ENCODE measurements at places on chromosomes 1 and 21.

DNA sequence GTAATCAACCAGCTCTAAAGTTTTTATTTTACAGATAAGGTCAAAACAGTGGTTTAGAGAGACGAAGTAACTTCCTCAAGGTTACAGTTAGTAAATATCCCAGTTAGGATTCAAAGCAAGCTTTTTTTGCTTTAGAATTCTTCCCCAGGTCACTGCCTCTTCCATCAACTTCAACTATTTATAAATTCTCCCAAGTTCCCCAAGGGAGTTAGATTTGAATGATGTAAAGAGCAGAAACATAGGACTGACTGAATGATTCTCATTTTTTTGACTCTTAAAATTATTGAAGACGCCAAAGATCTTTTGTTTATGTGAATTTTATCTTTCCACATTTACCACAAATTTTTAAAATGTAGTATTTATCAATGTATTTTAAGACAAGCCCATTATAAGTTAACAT lies 4.1 kb downstream of the POGZ start:
- DNase-seq, result no peak

DNA sequence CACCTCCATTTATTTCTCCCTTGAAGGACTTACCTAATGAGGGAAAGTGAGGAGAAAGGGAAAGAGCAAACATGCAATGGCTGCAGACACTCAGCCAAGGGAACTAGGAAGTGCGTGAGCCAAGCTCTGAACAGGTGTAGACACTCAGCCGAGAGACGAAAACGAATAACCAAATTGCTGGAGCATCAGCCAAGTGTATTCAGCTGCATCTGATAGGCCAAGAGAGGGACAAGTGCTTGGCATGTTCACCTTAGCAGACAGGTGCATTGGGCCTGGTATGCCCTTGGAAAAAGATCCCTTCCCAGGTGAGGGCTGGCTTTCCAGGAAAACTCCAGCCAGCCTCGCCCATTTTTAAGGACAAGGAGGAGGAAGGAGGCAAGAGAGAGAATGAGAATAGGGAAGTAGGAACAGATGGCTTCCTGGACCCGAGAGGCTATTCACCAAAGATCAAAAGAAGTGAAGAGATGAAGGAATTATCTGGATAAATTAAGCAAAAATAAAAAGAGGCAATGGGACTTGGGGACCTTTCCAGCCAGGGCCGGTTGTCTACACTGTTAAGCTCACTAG lies 184.7 kb downstream of the TOMM20 start:
- DNase-seq, result no peak

- DNase-seq, result no peak
Observed at GRCh38 chr1:199168888-199169585, 530.2 kb downstream of the PTPRC start.

GRCh38 chr1:67214420-67215174 lies 48.3 kb downstream of the IL23R start:
- DNase-seq, result no peak

GRCh38 chr1:56418151-56418631 lies 161.2 kb downstream of the PLPP3 start:
- no peak for DNase-seq

GRCh38 chr1:83512373-83513193 lies 486.3 kb downstream of the TTLL7 start:
- no peak for DNase-seq

DNA sequence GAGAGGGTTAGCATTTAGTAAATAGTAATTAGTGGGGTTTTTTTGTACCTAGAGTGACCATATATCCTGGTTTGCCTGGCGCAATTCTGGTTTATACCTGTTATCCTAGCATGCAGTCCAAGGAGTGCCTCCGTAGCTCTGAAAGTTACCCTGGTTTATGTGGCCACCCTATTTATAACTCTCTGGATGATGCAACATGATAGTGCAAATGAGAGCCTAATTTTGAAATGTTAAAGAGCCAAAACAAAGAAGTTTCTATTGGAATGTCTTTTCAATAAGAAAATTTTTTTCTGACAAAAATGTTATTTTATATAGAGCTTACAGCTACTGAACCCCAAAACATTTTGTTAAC lies 5.7 kb downstream of the AHCYL1 start:
- DNase-seq, result no peak

- no peak for DNase-seq
Observed at GRCh38 chr1:54978528-54979326, 1.7 kb upstream of the TMEM61 start.

DNA sequence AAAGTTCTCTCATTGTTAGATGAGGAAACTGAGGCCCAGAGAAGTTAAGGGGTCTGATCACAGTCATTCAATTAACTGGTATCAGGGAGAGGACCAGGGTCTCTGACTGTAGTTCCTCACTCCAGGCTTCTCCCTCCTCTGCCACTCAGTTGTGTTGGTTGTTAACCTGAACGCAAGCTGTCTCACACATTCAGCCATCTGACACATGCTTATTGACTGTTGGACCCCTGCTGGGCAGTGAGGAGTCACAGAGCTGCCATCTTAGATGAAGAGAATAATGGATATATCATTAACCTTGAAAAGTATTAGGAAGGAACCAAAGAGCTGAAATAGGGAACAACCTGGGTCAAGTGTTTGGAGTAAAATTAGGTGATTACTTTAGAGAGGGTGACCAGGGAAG lies 194.8 kb downstream of the ZZZ3 start:
- DNase-seq, result no peak

DNA sequence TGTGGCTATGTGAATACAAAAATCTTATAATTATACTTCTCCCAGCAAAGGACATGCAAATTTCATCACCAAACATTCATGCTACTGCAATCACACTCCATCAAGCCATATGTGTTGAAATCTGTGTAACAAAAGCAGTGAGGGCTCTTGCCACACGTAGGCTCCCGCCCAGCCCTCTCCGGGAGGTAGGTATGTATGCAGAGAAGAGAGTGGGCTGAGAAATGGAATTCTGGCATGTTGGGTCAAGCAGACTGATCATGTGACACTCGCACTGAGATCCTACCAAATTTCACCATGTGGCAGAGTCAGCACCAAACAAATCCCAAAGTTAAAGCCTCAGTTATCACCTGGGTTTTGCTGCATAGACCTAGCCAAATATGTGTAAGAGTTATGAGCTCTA lies 49.7 kb downstream of the APP start:
- no peak for DNase-seq

DNA sequence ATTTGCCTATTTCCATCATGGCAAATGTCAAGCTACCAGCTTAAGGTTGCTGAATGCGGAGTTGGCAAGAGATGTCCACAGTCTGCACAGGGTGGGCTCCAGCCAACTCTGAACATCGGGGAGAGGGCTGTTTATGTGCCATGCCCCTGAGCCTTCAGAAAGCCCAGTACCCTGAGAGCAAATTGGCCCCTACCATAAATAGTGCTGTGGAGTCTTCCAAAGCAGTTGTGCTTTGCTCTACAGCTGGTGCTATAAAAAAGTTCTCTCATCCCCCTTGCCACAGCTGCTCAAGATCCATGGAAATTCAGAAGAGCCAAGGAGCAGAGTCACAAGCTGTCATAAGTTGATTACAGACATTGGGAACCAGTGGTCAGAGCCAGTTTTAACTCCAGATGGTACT lies 85.6 kb upstream of the CLDN14 start:
- no peak for DNase-seq

- peak; percentile 90 for DNase-seq
Observed at GRCh38 chr1:112718691-112719418, 3.7 kb upstream of the PPM1J start.

GRCh38 chr1:162626761-162627160 lies 5.5 kb upstream of the DDR2 start:
- DNase-seq, result no peak

- DNase-seq, result no peak
Observed at GRCh38 chr1:150622303-150622975, 7.0 kb downstream of the ENSA start.

DNA sequence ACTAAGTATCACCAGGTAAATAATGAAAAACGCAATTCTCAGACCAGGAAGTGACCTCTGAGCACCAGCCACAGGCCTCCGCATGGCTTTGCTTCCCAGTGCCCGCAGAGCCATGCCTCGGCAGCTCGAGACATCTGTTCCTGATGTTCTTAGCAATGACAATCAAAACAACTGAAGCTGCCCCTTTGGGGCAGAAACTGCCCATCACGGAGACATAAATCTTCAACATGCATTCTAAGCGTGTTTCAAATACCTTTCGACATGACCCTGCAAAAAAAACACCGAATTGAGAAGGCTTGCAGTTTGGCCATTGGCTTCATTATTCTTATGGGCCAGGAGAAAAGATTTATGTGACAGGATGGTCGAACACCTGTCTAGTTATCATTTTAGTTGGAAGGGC lies 5.8 kb upstream of the RAP1GAP start:
- DNase-seq, result no peak

- no peak for DNase-seq
Observed at GRCh38 chr1:199619223-199619622, 408.3 kb upstream of the NR5A2 start.

GRCh38 chr1:175225805-175226129 lies 33.2 kb upstream of the KIAA0040 start:
- DNase-seq, result no peak

DNA sequence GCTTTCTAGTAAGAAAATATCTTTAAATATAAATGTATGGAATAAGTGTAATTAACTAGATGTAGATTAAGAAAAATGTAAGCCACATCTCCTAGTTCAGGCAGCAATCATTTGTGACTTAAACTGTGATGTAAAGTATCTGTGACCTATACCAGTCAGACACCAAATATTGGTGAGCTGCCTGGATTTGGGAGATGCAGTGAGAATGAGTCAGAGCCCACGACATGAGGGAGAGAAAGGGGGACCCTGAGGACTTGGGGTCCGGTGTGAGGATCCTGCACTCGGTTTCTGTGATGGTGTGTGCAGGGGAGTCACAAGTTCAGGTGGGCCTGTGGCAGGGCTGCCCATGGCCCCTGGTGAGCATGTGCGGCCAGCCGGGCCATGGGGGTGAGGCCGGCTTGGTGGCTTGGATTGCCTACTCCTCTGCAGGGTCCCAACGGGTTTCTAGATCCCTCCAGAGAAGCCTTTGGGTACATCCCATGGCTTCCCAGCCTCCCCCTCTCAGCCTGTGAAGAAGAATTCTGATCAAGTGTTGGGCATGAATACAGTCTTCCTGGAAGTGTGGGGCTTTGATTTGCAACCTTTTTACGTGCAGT lies 19.0 kb upstream of the ABCG1 start:
- no peak for DNase-seq

DNA sequence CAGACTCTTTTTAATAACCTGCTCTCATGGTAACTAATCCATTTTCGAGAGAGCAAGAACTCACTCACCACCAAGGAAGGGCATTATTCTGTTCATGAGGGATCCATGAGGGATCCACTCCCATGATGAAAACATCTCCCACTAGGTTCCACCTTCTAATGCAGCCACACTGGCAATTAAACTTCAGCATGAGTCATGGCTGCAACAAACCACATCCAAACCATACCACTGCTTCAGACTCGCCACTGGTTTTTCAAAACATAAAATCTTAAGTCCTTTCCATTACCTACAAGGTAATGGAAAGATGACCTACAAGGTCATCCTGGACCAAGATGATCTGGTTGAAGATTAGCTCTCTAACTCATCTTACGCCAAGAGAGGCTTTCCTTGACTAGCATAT lies 405.1 kb downstream of the VAV3 start:
- DNase-seq, result no peak

GRCh38 chr1:212452323-212453155 lies 19.8 kb downstream of the NENF start:
- no peak for DNase-seq

DNA sequence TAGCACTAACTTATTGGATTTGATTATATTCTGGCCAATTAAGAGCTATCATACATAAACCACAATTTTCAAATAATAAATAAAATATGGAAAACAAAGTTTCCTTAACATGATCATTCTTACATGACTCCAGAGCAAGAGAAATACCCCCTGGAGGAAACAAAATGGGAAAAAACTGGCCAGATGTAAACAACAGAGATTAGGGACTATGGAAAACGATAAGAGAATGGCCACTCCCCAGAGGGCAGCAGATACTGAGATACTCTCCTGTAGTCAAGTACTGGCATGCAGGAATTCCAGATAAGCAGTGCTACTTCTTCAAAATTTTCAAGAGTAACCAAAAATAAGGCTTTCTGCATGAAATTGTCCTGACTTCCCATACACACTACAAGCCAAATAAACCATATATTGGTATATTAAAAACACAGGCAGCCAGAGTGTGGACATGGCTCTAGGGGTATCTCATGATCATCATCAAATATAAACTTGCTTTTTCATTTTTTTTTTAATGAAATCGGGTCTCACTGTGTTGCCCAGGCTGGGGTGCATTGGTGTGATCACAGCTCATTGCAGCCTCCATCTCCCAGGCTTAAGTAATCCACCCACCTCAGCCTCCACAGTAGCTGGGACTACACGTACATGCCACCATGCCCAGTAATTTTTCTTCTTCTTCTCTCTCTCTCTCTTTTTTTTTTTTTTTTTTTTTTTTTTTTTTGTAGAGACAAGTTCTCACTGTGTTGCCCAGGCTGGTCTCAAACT lies 118.5 kb downstream of the EIF4G3 start:
- peak; percentile 30 for DNase-seq

All from SK-N-SH (cell line).